ENCODE measurements at places on chromosomes 2 and 18.

DNA sequence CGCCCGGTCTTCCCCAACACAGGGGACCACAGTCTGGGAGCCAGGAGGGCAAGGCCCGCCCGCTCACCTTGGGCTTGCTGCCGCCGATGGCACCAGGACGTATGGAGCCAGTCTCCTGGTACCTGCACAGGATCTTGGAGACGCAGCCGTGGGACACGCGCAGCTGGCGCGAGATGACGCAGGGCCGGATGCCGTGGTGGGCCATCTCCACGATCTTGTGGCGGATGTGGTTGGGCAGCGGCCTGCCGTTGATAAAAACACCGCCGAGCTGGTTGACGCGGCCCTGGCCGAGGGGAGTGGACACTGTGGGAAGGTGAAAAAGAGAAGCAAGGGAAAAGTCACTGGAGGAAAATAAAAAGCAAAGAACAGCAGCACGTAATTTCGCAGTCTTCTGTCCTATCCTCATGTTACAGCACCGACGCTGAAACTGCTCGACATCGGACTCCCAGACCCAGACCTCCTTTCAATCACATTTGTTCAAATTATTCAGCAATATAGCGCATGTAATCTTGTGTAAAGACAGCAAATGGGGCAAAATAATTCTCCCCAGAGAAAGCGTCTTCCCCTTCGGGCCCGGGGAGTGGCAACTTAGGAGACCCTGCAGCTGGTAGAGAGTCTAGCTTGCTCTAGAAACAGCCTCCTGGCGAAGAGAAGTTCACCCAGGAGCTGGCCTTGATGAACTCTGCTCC, 1.7 kb downstream of the PAX3 start:
- no peak for DNase-seq

DNA sequence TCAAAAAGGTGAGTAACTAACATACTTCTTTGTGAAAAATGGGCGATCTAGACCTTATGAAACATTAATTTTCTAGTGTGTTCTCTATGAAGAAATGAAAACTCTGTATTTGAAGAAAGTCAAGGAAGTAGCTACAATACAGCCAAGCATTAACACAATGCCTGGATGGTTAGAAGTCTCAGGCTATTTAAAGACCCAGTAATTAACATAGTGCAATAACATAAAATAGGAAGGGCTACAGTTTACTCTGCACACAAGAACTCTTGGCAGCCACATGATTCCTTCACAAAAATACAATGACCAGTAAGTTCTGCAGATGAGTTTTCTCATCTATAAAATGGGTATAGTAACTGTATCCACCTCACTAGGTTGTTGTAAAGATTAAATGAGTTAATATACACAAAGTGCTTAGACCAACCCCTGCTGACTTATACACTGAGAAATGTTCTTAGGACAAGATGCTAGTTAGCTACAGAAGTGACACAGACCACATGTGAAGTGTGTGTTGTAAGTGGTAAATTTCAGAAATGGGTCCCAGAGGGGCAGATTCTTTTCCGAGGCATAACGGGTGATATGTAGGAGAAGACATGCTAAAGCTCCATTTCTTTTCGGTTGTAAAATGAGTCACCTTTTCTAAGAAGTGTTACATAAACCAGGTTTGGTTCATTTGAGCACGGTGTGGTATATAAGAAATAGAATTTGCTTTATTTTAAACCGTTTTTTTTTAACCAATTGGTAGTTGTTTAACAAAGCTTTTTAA, 61.8 kb downstream of the CXCR4 start:
- no peak for DNase-seq

GRCh38 chr2:515441-516127, 161.6 kb downstream of the TMEM18 start:
- no peak for DNase-seq

DNA sequence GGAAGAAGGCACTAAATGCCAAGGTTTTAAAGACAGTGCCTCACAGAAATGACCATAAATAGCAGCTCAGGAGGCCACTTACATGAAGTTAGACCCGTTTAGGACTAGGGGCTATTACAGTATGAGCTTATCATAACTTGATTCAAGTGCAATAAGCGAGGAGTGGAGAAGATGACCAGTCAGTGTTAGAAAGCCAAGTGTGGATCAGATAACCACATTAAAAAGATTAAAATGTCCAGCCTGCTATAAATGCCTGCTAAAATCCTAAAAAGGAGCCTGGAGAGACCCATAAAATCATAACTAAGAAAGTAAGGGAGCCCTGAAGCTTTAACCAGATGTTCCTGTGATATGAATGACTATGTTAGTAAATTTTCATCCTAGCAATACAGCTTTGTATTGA, 117.5 kb upstream of the ZNF521 start:
- no peak for DNase-seq

- no peak for DNase-seq
Observed at GRCh38 chr2:101560780-101561315, 85.9 kb upstream of the RFX8 start.

GRCh38 chr2:16155366-16155765, 215.0 kb downstream of the MYCN start:
- no peak for DNase-seq
